Renal pelvis (tissue), 12 donors: ENCODE measurements at places on chromosomes 11 and 22.

DNA sequence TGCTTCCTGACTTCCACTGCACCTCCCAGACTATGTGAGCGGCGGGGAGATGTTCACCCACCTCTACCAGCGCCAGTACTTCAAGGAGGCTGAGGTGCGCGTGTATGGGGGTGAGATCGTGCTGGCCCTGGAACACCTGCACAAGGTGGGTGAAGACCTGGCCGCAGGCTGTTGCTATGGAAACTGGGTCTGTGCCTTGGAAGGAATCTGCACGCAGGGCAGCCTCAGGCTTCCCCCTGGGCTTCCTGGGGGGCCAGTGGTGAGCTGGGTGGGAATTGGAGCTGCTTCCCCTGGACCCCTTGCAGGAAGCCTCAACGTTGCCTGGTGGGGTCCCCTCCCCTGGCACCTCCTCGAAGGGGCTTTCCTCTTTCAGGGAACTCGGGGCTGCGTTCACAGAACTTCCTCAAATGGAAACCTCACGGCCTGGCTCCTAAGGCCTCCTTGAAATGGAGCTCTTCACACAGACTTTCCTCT, 1.5 kb downstream of the RPS6KA4 start:
- DNase-seq, result no peak

- DNase-seq, result no peak
Measured at GRCh38 chr11:78542007-78542406, 32.7 kb downstream of the NARS2 start.

GRCh38 chr11:33086017-33086416, 46.6 kb downstream of the TCP11L1 start:
- DNase-seq, result no peak

- no peak for DNase-seq
Measured at GRCh38 chr11:85377901-85378300, 249.2 kb downstream of the DLG2 start.

GRCh38 chr22:33715237-33715985, 204.9 kb downstream of the LARGE1 start:
- DNase-seq, result peak; percentile 60
